ENCODE measurements at places on chromosomes 5 and 9. TPM values are rescaled to one million over a fixed set of nuclear protein-coding genes. Genes with fewer than 3 reads are reported as not detected.

F2RL2 gene
- total RNA-seq, result 0.71 TPM

PRSS3 gene
- not detected for total RNA-seq

S1PR3 gene
- total RNA-seq, result 3.2 TPM

FRMPD1 gene
- 1.1 TPM for total RNA-seq

FAM151B gene
- total RNA-seq, result 3.1 TPM

PKD2L2 gene
- not detected for total RNA-seq

GEMIN5 gene
- total RNA-seq, result 22.6 TPM

IQGAP2 gene
- 0.17 TPM for total RNA-seq

MTX3 gene
- 15.0 TPM for total RNA-seq

CEL gene
- total RNA-seq, result 0.57 TPM

FBXL7 gene
- 6.2 TPM for total RNA-seq

SEMA5A gene
- 11.4 TPM for total RNA-seq

QRFP gene
- not detected for total RNA-seq

ST8SIA4 gene
- 13.9 TPM for total RNA-seq

PPP3R2 gene
- not detected for total RNA-seq

SH3RF2 gene
- total RNA-seq, result 1.2 TPM

PRRX2 gene
- not detected for total RNA-seq

PSAT1 gene
- 24.8 TPM for total RNA-seq

PAX5 gene
- not detected for total RNA-seq

WDR38 gene
- not detected for total RNA-seq

CCNJL gene
- 2.7 TPM for total RNA-seq

PCDHB3 gene
- 2.0 TPM for total RNA-seq

NMUR2 gene
- total RNA-seq, result not detected

FBP2 gene
- not detected for total RNA-seq

PRR7 gene
- 55.4 TPM for total RNA-seq

WWC1 gene
- 0.96 TPM for total RNA-seq

FANCC gene
- total RNA-seq, result 5.2 TPM

CDK9 gene
- total RNA-seq, result 37.0 TPM

SPEF2 gene
- 1.6 TPM for total RNA-seq

PCDHGA8 gene
- total RNA-seq, result 0.26 TPM

CCDC127 gene
- total RNA-seq, result 6.2 TPM

NUTM2F gene
- not detected for total RNA-seq

UBE2QL1 gene
- total RNA-seq, result not detected

SPAG8 gene
- 1.4 TPM for total RNA-seq

PCDHGC4 gene
- 0.69 TPM for total RNA-seq

LEAP2 gene
- total RNA-seq, result 0.77 TPM

DDX4 gene
- not detected for total RNA-seq

PCDHGA3 gene
- total RNA-seq, result 0.57 TPM

ARL14EPL gene
- total RNA-seq, result 0.40 TPM

KCNMB1 gene
- total RNA-seq, result not detected

ZNF79 gene
- 8.4 TPM for total RNA-seq

PCDHB5 gene
- total RNA-seq, result 0.63 TPM

PCDHA1 gene
- total RNA-seq, result 0.06 TPM

ETF1 gene
- 163 TPM for total RNA-seq

COL23A1 gene
- not detected for total RNA-seq

SLC44A1 gene
- total RNA-seq, result 30.5 TPM

COL15A1 gene
- total RNA-seq, result 3.4 TPM

IRX2 gene
- total RNA-seq, result 5.3 TPM

SPINK4 gene
- total RNA-seq, result not detected

Data from LHCN-M2 (cell line).